Activated naive CD4-positive, alpha-beta T cell (primary cell): ENCODE measurements at places on chromosomes 2 and 18.

DNA sequence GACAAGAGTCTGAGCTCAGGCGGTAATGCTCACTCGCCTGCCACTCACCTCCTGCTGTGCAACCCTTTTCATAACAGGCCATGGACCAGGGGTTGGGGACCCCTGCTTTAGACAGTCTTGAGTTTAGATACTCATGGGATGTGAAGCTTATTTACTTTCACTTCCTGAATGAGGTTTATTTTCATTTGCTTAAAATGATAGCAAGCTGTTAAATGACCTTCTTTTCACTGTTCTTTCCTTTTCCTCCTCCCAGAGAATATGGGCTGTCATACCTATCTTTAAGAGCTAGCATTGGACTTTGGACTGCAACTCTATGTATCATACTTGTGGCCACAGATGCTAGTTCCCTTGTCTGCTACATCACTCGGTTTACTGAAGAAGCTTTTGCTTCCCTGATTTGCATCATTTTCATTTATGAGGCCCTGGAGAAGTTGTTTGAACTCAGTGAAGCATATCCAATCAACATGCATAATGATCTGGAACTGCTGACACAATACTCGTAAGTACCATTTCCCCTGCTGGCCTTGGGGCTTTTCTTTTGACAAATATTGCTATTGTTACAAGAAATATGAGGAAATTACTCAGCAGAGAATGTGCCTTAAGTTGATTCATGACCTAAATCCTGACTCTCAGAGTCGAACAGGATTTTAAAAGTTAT lies 168.5 kb downstream of the DPP4 start:
- DNase-seq, result no peak

GRCh38 chr2:218375212-218375611 lies 6.9 kb upstream of the SLC11A1 start:
- DNase-seq, result no peak

DNA sequence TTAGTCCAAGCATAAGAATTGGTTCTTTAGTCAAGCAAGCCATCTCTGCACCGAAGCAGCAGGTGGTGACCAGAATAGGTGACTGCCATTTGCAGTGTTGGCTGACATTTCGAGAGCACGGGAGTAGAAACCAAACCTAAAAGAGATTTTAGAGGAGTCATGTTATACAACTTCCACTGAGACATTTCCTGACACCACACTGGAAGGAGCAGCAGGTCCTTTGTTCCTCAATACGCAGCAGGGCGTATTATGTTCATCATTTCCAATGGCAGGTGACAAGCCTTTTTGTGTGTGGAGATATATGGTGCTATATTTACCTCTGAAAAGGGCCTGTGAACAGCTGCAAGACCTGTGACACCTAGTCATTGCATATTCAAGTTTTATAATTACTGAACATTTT lies 418.8 kb upstream of the NETO1 start:
- no peak for DNase-seq

DNA sequence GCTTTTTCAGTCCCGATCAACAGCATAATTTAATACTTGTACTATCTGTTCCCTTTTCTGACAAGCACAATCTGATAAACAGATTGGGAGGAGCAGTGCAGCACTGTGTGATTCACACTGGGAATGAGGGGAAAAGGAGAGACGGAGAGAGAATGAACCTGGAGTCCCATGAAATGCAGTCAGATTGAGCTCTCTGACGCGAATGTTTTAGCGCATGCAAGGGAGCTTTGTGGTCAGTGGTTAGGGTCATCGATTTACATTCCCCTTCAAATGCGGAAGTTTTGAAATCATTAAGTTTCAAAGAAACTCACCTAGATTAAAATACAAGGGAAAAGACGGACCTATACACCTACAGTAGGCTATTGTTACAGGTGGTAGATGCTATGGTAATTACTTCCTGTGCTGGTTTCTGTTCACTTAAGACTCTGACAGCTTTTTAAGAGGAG lies 99.6 kb downstream of the KCTD1 start:
- no peak for DNase-seq
